AG08396 (cell line): ENCODE measurements at places on chromosomes 7 and 10.

DNA sequence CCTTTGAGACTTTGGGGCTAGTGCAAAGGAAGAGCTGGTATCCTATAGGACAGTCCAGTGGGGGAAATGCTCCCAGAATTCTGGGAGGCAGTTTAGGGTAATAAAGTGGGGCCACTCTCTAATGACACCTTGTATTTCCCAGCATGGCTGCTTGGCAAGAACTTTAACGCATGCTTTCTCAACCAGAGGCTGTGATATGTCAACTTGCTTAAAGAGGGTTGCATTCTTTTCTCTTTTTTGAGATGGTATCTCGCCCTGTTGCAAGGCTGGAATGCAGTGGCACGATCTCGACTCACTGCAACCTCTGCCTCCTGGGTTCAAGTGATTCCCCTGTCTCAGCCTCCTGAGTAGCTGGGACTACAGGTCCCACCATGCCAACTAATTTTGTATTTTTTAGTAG is 38.4 kb downstream of the ALDH18A1 start:
- no peak for DNase-seq

GRCh38 chr7:132402096-132402495 is 174.2 kb downstream of the PLXNA4 start:
- no peak for DNase-seq

DNA sequence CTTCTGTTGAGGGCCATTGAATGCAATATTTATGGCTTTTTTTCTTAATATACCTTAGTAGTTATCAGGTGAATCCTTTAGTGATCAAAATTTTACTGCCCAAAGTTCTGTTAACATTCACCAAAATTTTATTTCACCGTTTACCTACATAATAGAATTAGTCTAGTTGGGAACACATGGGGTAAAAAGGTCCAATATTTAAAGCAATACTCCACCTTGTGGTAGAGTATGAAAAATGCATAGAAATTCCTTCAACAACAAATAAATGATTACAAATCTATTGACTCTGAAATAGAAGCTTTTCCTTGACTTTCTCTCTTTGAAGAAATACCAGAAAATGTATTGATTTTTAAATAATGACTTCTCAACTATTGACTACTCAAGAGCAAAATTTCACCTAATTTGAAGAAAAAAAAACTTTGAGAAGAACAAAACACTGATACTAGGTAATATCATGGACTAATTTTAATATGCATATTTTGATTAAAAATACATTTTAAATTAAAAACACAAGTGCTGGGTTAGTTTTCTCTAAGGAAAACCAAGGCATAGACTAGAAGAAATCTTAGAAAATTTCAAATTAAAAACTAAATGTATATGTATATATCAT is 43.3 kb downstream of the POLR1F start:
- DNase-seq, result peak; percentile 22

DNA sequence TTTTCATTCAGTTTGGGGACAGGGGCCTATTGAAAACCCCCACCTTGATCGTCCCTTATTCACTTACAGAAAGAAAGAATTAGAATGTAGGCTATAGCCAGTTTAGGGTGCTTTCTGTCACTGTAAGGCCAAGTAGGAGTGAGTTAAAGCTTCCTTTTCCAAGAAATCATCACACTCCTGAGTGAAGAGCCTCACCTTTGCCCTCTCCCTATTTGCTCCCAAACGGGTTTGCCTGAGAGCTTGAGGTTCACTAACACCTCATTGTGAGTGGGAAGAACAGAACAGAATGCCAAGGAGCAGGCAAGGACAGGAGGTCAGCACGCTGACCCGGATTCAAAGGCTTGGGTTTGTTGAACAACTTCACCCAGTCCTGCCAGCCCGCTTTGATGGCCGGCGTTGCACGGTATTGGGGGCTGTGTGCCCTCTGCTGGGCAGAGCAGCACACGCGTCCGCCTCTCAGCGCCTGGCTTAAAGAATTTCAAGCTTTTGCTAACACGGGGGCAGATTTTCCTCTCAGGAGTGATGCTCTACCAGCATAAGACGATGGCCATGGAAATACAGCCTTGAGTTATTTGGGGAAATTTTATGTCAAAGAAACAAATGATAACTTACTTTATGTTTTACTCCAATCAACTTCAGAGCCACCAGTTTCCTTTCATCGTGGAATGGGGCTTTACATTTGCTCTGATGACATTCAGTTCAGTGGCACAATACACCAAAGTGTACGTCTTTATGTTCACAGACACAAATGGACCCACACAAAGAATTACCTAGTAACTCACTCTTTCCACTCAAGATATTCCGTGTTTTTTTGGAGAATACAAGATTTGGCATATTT is 470.0 kb downstream of the SUGCT start:
- DNase-seq, result peak; percentile 66

- no peak for DNase-seq
These were observed 14.0 kb upstream of the ENTPD1 start for GRCh38 chr10:95741807-95742467.

DNA sequence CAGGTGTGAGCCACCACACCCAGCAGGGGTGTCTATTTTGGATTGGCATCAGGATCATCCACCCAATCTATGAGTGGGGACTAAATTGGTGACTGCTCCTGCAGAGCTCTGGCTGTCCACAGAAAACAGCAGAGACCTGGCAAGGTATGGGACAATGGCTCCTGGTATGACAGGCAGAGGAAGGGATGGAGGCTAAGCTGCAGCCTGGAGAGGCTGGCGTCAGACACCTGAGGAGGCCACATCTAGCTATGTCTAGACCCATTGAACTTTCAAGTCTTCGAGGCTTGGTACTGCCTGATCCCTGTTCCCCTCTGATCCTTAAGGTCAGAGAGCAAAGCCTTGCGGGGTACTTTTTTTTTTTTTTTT is 3.2 kb upstream of the SERPINE1 start:
- DNase-seq, result no peak

DNA sequence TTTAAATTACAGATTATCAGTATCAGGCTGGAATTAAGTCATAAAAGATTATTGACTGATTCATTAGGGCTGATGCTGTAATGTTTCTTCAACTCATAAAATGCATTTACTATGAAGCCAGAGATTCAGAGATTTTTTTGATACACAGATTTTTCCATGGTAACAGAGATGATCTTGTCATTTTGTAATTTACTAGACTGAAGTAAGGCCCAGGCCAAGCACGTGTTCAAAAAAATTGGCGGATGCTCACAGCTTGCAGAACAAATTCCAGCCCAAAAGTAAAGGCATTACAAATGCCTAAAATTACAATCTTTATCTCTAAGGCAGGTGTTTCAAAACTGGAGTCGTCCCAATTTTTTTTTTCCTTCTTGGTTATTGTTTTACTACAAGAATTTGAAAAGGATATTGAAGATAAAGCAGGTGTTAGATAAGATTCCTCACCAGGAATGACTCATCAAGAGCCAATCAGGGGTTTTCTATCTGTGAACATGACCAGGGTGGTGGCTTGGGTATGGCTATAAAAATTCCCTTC is 78.4 kb upstream of the MEOX2 start:
- no peak for DNase-seq

DNA sequence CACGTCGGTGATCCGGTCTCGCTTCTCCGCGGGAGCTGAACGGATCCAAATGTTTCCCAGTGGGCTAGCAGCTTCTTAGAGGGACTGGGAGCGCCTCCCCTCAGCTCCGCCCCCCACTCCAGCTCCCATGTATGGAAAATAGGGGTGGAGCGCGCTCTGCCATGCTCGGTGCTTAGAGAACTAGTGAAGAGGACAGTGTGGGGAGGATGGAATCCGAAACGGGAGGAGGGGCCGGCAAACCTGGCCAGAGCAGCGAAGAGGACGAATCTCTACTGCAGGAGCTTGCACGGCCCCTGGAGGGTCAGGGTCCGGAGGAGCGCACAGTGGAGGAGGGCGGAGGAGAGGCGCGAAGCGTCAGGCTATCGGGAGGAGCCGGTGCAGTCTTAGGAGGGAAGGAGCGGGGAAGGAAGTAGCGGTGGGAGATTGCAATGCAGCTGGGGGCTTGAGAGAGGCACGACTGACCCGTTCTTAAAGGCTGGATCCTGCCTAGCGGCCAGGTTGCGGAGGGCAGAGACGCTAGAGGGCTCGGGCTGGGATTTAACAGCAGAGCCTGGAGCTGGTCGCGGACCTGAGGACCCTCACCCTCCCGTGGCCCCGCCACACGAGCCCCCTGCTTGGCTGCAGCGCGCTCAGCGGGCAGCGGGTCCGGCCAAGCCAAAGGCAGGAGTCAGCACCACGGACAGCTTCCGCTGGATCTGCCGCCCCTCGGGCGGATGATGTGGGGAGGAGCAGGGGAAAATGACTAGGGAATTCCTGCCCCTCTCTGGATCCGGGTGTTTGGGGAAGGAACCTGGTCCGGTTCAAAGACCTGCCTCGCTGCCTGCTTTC is at the start of gene PRLHR:
Gene PRLHR, minus strand, starts transcription at position 51 of the 828 bp plus-strand sequence. CDS start 404 bp downstream, outside the sequence.
- DNase-seq, result peak; percentile 63

DNA sequence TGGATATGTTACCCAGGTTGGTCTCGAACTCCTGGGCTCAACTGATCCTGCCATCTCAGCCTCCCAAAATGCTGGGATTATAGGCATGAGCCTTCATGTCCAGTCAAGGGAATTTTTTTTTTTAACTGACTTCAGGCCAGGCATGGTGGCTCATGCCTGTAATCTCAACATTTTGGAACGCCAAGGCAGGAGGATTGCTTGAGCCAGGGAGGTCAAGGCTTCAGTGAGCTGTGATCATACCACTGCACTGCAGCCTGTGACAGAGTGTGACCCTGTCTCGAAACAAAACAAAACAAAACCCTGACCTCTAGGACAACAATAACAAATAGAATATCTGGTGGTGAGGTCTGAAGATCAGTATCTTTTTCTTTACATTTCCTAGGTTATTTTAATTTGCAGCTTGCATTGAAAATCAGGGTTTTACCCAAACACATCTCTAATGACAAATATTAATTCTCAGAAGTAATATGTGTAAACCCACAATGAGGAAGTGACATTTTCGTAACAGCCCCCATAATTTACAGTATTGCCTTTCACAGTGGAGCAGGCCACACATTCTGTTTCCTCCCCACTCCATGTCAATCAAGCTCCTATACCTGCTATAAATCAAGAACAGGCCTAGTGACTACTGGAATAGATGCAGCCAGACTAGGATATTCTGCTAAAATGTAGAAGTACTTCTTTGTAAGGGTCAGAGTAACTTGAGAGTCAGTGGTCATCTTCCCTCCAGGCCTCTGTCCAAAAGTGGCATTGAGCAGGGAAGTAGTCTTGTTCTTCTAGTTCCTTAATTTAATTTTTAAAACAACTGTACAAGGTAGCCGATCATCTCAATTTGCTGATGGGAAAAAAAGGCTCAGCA is 43.3 kb upstream of the ECHDC3 start:
- DNase-seq, result no peak

- no peak for DNase-seq
These were observed 287.5 kb upstream of the NPVF start for GRCh38 chr7:25515633-25516275.

- DNase-seq, result no peak
These were observed 106.2 kb downstream of the RTKN2 start for GRCh38 chr10:62162261-62162981.

DNA sequence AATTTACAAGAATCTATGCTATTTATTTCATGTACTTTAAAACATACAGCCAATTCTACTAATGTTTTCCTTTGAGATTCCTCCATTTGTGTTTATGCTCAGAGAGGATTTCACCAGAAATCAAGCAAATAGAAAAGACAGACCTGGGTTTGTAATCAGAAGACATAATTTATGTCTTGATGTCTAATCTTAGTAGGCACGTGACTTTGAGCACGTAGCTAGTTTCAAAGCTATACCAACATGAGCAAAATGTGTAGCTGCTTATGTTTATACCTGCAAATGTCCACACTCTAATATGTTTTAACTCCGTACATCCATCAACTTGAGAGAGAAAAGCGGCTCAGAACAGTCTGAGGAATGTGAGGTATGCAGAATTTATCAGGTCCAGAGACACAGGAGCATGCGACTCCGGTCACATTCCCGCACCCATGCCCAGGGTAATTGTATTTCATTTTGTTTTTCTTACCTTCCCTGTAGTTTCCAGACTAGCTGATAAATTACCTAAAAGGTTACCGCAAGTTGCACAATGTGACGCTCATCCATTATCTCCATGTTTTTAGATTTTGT is 40.0 kb downstream of the SVOPL start:
- DNase-seq, result no peak

DNA sequence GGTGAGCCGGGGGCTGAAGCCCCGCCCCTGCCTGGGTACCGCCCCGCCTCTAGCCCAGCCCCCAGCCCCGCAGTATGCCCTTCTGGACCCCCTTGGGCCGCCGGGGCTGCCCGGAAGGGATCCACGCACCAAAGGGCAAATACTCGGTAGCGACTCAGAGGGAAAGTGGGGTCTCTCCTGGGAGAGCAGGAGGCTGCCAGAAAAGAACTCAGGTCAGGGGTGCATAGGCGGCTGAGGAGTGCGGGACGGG is 796 bp downstream of the FBXL15 start:
- DNase-seq, result no peak

DNA sequence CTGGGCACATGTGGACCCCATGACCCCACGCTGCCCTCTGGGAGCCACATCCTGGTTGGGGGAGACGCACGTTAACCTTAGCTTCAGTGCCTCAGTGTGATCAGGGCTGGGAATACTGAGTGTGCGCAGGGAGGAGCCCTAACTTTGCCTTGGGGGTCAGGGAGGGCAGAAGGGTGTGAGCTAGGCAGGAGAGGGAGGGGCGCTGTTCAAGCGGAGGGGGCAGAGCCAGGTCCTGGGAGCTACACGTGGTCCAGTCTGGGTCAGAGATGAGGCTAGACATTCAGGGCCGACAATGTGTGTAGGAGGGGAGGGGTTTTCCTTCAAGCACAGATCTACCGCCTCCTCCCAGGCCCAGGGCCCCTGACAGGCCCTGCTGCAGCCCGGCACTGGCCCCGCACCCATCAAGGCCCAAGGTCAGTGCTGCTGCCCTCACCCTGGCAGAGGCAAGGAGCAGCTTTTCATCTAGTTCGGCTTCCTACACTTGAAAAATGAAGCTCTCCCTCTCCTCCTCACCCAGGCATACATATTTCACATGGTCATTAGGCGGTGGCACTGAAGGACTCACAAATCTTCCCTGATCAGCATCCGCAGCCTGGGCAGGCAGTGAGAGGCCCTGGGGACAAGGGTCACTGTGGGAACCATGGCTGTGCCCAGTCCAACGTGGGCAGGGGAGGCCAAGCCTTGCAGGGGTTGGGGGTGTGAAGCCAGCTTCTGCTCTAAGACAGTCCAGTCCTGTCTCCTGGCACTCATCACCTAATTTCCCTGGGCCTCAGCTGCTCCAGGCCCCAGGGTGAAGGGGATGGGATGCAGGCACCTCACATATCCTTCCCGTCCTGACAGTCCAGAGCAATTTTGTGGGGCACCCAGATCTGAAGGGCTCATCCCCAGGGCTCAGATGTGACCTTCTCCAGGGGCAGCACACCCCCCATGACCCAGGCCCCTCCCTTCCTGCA is 47.3 kb downstream of the C10orf105 start:
- no peak for DNase-seq

GRCh38 chr7:26531926-26532325 is 240.3 kb downstream of the SNX10 start:
- no peak for DNase-seq
